GM12891 (cell line): ENCODE measurements at places on chromosomes 5 and 9.

DNA sequence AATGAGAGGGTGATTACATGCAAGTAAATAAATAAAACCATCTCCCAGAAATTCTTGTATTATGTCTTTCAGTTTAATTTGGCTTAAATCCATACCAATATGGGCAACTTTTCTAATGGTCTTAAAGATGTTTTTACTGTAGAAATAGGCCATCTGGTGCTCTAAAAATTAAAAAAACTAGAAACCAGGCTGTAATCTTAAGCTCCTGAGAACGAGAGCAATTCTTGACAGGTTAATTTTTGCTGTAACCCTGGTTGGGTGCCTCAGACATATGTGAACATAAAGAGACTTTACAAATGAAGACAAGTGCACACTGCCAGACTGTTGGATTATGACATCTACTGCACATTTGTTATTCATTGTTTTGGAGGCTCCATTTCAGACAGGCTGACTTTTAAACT, 246.8 kb upstream of the DAB2 start:
- DNase-seq, result no peak

GRCh38 chr5:164722702-164723101, 1217.3 kb downstream of the MAT2B start:
- no peak for DNase-seq

DNA sequence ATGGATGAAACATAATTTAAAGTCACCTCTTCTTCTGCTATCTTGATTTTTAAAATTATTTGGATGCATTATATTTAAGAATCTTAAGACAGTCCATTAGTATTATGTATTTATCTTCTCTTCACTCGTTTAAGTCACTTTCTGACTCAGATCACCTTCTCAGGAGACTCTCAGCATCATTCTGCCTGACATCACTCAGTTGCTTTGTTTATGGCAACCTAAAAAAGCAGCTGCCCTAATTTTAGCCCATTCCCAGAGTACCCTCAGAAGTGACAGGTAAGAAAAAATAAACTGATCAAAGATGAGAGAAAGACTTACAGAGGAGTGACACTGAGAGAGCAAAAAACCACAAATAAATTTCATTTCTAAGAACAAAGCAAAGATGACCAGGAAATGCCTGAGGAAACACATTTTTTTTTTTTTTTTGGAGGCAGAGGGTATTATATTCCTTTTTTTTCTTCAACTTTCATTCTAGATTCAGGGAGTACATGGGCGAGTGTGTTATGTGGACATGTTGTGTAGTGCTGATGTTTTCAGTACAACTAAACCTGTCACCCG, 140.5 kb downstream of the MUSK start:
- DNase-seq, result no peak

DNA sequence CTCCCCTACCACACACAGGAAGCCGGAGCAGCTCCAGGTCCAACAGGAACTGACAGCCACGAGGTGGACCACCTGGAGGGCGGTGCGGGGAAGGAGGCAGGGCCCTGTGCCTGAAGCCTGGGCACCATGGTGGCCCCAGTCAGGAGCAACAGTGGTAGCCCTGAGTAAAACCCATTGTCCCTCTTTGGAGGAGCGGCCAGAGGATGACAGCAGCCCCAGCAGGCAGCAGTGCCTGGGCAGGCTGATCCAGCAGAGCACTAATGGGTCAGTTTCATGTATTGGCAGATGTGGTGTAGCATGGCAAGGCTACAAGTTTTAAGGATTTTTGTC, 47.7 kb upstream of the GARNL3 start:
- no peak for DNase-seq

DNA sequence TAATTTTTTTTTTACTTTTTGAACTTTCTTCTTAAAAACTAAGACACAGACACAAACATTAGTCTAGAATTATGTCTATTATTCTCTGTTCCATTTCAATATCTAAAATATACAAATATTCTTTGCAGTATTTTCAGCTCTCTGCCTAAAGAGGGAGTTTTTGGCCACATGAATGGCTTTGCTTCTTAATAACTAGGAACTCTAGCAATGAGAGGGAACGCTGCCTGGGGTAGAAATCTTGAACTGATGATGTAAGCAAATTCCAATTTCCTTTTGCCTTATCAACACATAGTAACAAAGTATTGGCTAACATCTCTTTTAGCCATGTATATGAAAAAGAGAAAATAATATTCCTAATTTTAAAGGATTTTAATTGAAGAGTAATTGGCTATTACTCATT, 51.9 kb downstream of the SLC25A46 start:
- no peak for DNase-seq

DNA sequence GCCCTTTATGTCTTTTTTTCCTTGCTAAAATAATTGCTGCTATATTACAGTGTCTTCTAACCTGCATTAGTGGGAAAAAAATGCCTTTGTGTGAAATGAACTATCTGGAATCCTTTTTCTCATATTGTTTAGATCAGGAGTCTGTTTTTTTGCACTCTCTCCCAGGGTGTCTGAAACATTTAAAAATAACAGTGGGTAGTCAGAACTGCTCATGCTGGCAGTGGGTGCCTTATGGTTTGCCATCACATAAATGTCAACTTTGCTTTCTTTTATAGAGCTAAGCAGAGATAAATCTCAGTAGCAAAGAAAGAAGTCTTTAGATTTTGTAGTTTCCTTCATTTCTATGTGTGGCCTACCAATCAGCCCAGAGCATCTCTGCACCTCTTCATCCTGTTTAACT, 347.8 kb upstream of the RGMB start:
- DNase-seq, result no peak

GRCh38 chr5:123261752-123262151, 161.5 kb downstream of the CEP120 start:
- no peak for DNase-seq

DNA sequence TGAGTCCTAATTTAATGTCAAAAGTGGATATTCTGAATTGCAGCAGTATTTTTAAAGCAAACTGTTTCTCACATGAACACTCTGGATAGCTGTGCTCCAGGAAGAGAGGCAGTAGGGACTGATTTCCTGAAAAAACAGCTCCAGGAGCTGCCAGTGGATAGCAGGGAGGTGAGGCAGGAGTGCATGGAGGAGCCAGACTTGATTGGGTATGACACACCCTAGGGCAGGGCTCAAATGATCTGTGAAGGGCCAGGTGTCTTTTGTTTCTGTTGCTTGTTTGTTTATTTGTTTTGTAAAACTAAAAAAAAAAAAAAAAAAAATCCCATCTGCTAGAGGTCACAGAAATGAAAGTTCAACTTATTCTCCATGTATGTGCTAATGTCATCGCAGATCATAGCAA, 83.4 kb downstream of the ADRB2 start:
- no peak for DNase-seq

DNA sequence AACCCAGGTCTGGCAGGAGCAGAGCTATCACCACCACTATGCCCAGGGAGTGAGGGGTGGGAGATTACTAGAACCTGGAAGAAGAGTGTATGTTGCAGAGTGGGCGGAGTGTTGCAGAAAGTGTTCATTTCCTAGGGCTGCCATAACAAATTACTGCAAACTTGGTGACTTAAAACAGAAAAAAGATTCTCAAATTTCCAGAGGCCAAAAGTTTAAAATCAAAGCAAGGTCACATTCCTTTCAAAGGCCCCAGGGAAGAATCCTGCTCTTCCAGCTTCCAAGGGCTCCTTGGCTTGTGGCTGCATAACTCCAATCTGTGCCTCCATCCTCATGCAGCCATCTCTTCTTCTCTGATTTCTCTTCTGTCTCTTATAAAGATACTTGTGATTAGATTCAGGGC, 30.6 kb upstream of the SPINK4 start:
- DNase-seq, result no peak

DNA sequence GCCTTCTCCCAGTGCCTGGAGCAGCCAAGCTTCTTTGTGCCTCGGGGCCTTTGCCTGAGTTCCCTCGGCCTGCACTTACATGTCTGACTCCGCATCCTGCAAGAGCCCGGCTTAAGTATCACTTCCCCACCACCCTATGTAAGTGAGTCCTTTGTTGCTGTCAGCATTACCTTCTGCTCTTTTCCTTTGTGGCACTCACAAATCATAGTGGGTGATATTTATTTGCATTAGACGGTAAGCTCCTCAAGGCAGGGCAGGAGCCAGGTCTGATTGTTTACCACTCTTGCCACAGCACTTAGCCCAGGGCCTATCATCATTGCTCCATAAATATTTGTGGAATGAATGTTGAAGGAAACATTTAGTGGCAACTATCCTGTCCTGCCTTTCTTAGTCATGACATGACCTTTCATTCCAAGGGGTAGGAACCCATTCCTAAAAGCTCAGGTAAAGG, 4.8 kb downstream of the GM2A start:
- DNase-seq, result no peak

DNA sequence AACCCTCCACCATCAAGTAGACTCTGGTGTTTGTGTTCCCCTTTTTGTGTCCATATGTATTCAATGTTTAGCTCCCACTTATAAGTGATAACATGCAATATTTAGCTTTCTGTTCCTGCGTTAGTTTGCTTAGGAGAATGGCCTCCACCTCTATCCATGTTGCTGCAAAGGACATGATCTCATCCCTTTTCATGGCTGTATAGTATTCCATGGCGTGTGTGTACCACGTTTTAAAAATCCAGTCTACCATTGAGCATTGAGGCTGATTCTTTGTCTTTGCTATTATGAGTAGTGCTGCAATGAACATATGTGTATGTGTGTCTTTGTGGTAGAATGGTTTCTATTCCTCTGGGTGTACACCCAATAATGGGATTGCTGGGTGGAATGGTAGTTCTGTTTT, 140.1 kb downstream of the BASP1 start:
- no peak for DNase-seq

DNA sequence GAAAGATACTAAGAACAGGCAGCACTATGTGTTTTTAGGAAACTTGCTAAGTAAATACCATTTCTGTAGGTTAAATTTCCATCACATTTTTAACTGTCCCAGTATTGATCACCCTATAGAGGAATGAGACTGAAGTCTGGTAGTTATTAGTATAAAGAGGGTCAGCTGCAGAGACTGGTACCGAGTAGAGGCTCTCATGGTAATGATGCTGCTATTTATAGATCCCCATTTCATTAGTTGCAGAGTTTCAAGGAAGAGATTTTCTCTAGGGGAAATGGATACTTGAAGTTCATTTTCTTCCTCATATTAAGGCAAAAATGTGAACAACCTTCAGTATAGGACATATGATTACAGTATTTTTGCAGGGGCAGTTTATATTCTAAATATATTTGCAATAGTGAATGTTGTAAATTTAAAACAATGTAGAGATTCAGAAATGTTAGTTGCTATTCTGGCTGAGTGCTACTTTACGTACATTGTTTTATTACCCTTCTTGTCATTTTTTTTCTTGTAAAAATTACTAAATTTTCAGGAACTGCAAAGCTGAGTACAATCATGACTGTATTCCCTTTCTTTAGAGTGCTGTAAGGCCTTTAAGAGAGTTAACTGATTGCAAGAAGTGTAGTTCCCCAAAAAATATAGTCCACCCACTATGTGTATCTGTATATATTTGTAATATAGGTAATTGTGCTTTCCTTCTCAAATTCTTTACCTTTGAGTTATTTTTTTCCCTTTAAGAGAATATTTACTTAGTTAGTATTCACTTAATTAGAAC, 14.7 kb downstream of the PBX3 start:
- DNase-seq, result no peak

DNA sequence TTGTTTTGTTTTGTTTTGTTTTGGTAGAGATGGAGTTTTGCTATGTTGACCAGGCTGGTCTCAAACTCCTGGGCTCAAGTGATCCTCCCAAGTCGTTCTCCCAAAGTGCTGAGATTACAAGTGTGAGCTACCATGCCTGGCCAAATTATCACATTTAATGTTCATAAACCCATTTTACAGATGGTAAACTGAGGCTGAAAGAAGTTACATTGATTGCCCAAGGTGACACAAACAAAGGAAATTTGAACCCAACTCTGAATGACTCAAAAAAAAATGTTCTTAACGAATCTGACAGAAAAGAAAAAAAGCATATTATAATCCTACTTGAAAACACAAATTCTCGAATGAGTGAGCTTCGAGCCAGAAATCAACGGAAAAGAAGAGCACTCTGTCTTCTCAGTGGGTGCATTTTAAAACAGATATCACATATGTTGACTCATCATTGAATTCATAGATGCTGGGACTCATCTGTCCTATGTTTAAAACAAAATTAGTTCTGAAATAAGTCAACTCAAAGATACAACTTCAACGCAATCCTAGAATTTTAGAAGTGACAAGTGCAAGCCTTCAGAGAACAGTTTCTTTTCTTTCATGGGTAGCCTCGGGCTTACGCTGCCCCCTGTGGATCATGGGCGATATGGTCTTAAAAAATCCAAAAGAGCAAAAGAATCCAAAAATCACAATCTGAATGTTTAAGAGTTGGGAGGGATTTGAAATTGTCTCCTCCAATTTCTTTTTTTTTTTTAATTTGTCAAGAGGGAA, 28.4 kb downstream of the TIMD4 start:
- DNase-seq, result no peak

DNA sequence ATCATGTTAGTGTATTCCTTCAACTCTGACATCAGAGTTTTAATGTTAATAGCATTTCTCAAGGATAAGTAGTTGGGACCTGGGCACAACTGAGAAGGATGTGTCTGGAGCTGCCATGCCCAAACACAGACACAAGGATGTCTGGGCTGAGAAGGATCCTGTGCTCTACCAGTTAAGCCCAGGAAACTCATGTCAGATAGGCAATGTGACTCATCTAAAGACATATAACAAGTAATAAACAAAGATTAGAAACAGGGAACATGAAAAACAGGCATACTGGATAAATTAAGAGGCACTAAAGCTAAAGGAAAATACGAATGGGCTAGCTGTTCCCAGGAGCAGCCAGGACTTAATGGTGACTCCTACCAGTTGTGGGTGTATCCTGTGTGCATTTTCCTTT, 9.1 kb upstream of the EGFLAM start:
- DNase-seq, result no peak

DNA sequence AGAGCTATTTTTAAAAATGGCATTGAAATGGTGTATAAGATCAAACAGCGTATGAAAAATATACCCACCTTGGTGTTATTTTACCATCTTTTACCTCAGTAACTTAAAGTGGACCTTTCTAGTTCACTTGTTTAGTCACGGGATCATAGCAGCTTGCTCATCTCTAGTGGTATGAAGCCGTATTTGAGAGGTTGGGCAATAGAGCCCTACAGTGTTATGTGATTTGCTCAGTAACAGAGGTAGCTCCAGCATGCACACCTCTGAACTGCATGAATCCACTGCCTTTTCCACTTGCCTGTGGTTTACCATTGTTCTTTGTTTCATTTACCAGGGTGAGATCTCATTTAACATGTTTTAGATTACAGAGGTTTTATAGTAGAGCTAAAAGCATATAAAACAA, 134.4 kb downstream of the ATG10 start:
- no peak for DNase-seq
